ENCODE measurements at places on chromosomes 6 and 20.

DNA sequence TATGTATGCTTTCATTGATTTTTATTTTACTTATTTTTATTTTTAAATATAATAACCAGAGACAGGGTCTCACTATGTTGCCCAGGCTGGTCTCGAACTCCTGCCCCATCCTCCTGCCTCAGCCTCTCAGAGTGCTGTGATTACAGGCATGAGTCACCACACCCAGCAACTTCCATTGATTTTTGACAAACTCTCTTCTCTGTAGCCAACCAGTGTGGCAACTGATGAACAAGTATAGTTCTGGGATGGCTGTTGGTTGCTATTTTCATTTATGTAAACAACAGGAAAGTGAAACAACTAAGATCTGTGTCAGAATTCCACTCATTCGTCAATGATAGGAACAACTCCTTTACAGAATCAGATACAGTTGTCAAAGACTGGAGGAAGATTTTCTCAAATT, 356.7 kb upstream of the JARID2 start:
- DNase-seq = no peak

DNA sequence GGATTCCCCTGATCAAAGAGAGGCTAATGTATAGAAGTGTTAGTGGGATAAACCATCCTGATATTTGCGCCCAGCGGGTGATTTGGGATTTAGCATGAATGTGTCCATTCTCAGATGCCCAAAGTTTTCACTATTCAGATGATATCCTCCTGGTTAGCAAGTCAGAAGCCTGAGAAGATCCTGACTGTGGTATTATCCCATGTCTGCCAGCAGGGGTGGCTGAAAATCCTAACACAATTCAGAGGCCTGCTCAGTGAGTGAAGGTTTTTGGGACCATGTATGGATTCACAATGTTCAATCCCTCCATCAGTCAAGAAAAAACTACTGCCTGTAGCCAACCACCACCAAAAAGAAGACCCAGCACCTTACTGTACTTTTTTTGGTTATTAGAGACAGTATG, 34.1 kb upstream of the SPACA1 start:
- DNase-seq = no peak

GRCh38 chr20:43210901-43211300, 21.2 kb upstream of the PTPRT start:
- DNase-seq = no peak

- no peak for DNase-seq
Observed at GRCh38 chr6:19394687-19395086, 442.5 kb upstream of the ID4 start.

GRCh38 chr6:158836625-158837311, 17.6 kb upstream of the EZR start:
- DNase-seq = no peak

DNA sequence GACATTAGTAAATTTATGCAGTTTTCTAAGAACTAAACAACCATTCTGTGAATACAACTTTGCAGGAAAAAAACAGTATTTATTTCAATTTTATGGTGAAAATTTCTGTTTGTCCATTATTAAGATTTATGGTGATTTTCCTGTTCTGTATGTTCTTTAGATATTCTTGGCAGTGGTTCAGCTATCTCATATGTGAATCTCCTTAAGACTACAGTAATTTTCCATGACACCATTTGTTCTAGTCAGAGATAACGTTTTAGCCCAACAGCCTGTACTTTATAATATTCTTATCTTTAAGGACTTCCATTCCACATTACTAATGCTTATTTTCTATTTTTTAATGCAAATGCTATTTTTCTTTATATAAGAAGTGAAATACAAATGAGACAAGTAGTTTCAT, 504.0 kb downstream of the RFPL4B start:
- no peak for DNase-seq

GRCh38 chr6:76220805-76221204, 148.3 kb upstream of the IMPG1 start:
- DNase-seq = no peak

GRCh38 chr20:33796907-33797544, 14.1 kb upstream of the CHMP4B start:
- DNase-seq = no peak

DNA sequence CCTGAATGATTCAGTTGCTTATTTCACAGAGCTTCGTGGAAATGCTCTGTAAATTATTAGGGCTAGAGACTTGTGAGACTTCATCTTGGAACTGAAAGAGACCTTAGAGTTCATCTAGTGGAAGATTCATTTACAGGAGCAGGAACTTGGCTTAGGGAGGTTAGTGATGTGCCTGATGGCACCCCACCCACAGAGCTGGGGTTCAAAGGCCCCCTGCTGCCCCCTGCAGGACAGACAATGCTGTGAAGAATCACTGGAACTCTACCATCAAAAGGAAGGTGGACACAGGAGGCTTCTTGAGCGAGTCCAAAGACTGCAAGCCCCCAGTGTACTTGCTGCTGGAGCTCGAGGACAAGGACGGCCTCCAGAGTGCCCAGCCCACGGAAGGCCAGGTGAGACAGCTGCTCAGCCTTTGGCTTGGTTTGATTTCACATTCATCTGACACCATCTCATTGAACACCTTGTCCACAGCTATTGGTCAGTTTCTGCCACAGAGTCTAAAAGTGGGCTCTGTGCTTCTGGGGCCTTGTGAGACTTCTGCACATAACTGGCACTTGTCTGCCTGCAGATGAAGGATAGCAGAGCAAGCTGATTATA, 25.1 kb downstream of the MYBL2 start:
- peak; percentile 44 for DNase-seq

DNA sequence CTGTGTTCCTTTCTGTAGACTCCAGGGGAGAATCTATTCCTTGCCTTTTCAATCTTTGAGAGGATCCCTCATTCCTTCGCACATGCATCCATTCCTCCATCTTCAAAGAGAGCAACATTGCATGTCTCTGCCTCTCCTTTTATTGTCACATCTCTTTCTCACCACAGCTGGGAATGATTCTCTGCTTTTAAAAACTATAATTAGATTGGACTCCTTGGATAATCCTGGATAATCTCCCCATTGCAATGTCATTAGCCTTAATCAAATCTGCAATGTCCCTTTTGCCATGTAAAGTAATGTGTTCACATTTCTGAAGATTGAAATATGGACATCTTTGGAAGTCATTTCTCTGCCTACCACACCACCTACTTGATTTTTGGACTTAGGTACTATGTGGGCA, 750.1 kb downstream of the COL12A1 start:
- DNase-seq = no peak

GRCh38 chr6:135633573-135633972, 136.0 kb upstream of the AHI1 start:
- no peak for DNase-seq

DNA sequence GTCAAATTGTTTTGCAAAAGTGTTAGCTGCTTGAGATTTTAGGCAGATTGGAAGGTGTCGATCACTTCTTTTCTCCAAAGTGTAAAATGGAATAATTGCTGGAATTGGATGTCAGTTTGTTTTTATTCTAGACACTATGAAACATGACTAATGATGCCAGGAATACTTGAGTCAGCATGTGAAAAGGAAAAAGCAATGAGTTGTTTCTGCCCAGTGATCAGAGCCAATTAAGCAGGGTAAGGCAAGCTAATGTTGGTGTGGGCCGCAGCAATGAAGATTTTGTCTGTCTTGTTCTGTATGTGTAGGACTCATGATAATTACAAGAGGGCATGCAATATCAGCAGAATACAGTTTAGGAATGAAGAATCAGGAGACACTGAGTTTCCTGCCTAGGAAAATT, 110.3 kb downstream of the CARMIL1 start:
- DNase-seq = no peak

DNA sequence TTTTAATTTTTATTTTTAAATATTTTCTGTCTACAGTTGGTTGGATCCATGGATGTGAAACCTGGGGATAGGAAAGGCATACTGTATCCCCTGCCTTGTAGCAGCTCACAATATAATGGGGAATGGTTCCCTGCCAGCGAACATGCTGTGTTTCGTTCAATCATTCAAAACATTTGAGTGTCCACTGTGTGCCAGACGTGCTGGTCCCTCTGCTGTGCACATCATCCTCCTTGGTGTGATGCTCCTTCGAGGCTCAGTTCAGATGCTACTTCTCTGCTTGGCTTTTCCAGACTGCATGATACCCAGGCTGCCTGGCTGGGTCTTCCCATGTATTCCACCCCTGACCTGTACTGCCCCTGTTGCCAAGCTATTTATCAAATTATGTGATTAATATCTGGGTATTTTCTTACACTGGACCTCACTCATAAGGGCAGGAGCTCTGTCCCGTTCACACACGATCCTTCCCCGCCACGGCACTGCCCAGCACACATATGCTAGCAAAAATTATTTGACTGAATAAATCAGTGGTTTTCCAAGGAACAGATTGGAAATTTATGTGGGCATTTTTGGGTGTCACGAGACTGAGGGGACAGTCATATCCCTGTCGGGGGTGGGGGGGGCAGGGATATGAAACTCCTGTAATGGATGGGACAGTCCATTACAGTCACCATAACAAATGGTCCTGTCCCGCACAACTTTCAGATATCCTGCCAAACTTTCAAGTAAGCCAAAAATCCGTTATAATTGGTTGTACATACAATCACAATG, 4.9 kb downstream of the SDCBP2 start:
- DNase-seq = no peak

GRCh38 chr6:13487122-13488014, at the start of gene GFOD1:
TSS of gene GFOD1 (minus strand) at chr6:13487600. CDS start at chr6:13486890, 710 bp downstream.
- DNase-seq = peak; percentile 73

DNA sequence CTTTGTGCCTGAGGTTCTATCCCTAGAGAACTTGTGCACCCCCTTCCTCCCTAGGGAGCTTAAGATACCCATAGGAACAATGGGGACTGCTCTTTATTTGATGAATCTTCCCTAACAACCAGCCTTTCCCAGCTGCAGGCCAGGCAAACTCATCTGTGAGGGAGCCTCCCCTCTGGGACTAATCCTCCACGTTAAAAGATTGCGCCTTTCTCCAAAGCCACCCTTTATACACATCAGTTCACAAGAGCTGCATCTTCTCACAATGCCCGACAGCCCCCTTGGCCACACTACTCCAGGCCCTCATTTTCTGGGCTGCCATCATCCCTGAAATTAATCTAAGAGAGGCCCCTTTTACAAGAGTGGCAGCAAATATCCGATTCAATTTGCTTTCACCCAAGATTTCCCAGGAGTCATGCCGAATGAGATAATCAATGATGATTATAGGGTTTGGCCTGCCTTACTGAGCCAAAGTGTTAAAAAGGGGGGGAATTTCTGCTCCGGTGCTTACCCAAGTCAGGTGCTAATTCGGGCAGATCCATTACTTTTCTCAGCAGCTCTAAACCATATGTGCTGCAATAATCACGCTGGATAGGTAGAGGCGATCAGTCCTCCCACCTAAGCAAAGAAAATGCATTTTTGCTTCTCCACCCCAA, 336.5 kb downstream of the KIF16B start:
- no peak for DNase-seq

All from CD4-positive, alpha-beta T cell treated with Interleukin-2 at 100 ng/mL for 4 hours (primary cell).